Activated CD4-positive, alpha-beta T cell treated with anti-CD3 and anti-CD28 coated beads for 1 hour (primary cell): ENCODE measurements at places on chromosomes 5 and 9.

DNA sequence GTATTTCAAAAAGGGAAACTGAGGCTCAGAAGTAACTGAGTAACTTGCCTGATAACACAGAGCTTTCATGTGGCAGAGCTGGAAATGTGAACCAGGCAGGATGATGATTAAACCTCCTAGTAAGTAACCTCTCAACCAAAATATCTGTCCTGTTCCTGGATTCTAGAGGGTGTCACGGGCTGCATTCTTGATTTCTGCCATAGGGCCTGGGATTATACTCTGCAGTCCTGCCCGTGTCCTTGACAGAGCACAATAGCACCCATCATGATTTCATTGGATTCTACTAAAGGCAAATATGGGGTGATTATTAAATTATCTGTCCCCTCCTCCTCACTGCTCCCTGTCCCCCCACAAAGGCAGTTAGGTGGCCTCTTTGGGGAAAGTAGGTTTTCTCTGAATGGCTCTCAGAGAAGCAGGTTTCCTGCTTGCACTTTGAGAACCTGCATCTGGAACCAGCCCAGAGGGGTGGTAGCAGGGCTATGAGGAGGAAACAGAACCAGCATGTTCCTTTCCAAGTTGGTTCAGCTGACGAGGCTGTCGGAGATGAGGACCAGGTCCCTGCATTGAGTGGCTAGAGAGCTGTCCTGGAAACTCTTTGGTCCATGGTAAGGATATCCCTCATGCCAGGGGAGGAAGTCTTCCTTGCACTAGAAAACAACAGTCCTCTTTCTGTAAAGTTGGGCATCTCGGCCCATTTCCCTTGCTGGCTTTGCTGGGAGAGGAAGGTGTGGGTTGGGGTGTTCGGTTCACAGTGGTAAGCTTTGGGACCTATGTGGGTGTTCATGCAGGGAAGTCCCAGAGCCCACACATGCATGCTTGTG is 36.6 kb downstream of the PPARGC1B start:
- DNase-seq, result no peak

GRCh38 chr5:115337882-115338281 is 41.4 kb upstream of the CCDC112 start:
- no peak for DNase-seq

DNA sequence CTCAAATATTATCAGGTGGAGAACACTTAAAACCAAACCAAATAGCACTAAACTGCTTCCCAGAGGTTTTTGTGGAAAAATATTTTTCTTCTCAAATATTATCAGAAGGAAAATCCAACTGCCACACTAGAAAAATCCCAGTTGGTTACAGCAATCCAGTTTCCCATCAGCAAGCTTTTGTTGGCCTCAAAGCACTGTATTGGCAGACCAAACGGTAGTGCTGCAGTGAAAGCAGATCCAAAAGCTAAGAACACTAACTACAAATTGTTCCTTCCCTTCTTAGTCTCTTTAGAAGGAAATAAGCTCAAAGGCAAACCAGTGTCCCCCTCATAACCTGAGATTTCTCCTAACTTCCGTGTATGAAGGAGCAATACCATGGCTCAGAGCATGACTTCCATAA is 105.3 kb downstream of the TRIM36 start:
- DNase-seq, result no peak

- no peak for DNase-seq
Measured at GRCh38 chr9:26566141-26566540, 326.5 kb downstream of the CAAP1 start.

DNA sequence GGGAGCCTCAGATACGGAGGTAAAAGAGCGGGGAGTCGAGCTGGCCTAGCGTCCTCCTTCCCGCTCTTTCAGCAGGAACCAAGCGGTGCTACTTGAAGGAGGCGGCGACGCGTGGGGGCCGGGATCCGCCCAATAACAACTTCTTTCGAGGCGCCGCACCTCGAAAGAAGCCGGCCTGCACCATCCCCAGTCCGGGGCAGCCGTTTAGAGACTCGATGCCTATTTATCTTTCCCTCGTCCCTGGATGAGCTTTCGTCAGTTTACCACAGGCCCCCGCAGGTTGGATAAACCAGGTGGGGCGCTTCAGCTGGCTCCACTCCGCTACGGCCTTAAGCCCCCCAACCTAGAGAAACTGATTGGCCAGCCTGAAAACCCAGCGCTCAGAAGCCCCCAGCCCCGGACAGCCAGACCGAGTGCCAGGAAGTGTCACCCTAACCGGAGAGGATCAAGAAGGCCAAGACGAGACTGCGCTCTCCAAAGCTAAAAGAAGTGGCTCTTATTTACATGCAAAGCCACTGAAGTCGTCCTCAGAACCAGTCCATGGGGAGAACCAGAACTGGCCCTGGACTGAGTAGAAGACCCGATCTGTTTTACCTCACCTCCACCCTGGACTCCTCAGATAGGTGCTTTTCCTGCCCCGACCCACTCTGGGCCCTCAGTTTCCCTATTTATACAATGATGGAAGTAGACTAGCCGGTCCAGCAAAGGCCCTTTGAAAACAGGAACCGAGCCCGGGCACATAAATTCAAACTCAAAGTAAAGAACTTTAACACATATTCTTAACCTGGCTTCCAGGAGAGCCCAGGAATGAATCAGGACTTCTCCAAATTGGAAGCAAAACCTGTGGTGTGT is 1.4 kb downstream of the HAND1 start:
- no peak for DNase-seq

DNA sequence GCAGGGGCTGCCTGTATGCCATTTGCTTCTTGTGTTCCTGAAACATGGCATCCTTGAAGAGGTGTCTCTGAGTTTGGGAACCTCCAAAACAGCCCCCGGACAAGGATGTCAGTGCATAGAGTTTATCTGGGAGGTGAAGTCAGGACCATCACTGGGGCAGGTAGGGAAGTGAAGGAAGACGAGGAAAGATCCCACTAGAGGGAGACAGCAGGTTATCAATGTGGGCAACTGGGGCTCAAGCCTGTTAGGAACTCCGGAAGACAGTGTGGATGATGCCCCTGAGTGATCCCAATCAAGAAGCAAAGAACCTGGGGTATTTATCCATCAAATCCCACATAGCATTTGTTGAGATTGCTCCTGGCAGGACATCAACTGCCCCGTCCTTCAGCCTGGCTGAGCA is 233.1 kb downstream of the AGTPBP1 start:
- no peak for DNase-seq

DNA sequence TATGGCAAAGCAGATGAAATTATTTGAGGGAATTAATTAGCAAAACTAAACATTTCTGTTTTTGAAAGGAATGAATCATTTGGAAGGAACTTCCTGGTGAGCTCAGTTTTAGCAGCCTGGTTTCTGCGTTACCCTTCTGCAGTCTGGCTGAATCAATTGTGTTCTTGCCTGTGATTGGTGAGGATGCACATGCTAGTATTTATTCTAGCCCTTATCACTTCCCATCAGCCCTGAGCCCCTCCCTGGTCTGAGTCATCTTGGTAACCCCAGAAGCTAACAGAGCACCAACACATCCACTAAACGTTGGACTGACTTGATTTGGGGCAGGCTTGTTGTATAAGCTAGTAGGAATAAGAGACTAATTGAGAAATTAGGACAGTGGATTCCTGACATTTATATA is 6.6 kb downstream of the TJP2 start:
- DNase-seq, result no peak
